ENCODE measurements at places on chromosomes 11 and 22.

DNA sequence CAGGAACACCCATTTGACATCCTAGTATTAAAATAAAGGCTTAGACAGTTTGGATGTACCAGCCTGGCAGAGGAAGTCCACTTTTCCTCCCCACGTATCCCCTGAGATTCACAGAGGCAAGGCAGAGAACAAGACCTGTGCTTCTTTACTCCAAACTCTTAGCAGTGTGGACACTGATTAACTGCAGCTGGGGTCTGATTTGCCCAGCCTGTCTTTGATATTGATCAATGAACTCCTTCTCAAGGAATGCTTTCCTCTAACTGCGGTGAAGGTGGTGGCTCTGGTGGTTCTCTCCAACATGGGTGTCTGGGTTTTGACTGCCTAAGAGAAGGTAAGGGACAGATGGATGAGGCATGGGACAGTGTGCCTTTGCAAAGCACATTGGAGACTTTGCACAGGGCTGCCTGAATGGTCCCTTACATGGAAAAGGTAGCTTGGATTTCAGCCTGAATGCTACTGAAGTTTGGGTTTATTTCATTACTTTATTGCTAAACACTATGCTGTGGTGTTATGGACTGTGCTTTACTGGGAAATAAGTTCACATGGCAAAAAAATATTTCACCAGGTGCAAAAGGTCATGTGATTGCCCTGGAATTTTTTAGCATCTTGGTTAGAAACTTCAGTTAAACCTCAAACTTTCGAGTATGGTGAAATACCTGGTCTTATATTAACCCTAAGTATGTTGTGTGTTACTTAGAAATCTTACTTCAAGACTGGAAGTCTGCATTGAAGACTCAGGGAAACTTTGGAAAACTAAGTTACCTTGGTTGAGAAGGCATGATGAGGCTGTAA lies 1.8 kb downstream of the GAS2 start:
- DNase-seq: no peak

- peak; percentile 15 for DNase-seq
Measured at GRCh38 chr22:43945632-43946383, 9.4 kb upstream of the SAMM50 start.

DNA sequence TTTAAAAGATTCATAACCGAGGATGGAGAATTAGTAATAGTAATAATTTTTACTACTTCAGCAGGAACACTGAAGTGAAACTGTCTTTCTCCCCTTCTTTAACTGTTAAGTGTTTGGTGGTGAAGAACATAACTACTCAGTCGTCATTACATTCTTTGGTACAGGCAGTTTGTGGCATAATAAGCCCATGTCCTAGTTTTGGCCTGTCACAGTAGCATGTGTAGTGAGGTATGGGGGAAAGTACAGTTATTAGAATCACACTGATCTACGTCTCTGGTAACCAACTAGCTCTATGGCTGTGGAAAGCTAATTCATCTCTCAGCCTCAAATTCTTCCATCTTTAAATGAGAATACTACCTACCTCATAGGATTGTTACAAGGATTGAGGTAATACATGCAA lies 71.8 kb downstream of the RBFOX2 start:
- DNase-seq: no peak

- DNase-seq: no peak
Measured at GRCh38 chr11:66967670-66968425, 7.3 kb upstream of the C11orf86 start.

- DNase-seq: no peak
Measured at GRCh38 chr11:57303280-57303989, 21.3 kb downstream of the TNKS1BP1 start.

DNA sequence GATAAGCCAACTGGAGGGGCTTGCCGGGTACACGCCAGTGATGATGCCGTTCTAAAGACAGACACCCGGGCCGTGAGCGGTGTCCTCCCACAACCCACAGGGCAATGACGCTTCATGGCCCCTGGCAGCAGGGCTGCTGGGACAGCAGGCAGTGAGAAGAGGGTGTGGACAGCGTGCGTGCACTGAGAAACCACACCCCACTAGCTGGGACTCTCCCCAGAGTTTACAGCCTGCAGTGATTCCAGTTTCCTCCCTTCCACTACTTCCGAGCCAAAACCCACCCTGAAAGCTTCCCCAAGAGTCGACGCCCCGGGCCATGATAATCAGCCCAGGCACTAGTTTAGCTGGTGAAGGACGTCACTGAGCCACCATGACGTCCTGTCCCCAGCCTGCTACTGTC lies 29.2 kb downstream of the CPT1A start:
- no peak for DNase-seq

GRCh38 chr11:1570531-1570895 lies 1.6 kb downstream of the DUSP8 start:
- DNase-seq: no peak

GRCh38 chr11:19738124-19738523 lies 25.5 kb downstream of the NAV2 start:
- no peak for DNase-seq

DNA sequence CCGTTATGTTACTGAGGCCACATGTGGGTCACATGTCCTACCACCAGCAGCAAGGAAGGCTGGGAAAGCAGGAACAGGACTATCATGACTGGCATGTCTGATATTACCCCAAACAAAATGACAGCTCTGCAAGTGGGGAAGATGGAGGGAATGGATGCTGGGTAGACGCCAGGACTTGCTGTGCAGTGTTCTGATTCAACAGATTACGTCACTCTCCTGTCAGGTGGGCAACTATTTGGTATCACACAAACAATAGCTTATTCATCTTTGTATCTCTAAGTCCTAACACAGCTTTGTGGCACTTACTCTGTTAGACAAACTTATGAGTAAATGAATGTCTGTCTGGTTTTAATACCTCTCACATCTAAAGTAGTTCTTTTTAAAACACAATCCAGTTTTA lies 105.2 kb downstream of the SPON1 start:
- DNase-seq: no peak

GRCh38 chr22:48832592-48832991 lies 995.1 kb downstream of the BRD1 start:
- no peak for DNase-seq

- no peak for DNase-seq
Measured at GRCh38 chr11:4381901-4382300, 11.6 kb downstream of the TRIM21 start.

- DNase-seq: no peak
Measured at GRCh38 chr11:66218846-66219620, 49.4 kb upstream of the RAB1B start.

- DNase-seq: no peak
Measured at GRCh38 chr11:15159085-15159484, 44.4 kb downstream of the INSC start.

- no peak for DNase-seq
Measured at GRCh38 chr22:25666308-25666707, 75.7 kb upstream of the MYO18B start.

DNA sequence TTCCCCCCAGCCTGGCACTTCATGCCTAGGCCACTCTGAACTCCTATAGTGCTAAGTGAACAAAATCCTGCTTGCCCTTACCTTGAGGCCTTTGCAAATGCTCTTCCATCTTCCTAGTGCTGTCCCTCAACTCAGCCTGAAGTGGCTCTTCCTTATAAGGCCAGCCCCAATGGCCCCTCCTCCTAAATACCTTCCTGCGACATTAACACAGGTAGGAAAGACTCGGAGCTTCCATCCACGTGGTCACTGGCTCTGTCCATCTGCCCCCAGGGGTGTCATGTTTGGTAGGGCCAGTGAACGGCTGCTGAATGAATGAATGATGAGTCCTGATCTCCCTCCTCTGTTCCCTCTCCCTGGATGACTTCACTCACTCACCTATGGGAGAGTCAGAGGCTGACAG lies 4.2 kb downstream of the PDE2A start:
- no peak for DNase-seq

- DNase-seq: no peak
Measured at GRCh38 chr22:45088576-45088975, 75.1 kb upstream of the NUP50 start.

GRCh38 chr11:39668640-39669039 lies 1790.8 kb downstream of the LRRC4C start:
- DNase-seq: no peak

GRCh38 chr11:12148882-12149281 lies 38.5 kb downstream of the MICAL2 start:
- no peak for DNase-seq

GRCh38 chr11:47566149-47566698 lies 825 bp downstream of the PTPMT1 start:
- no peak for DNase-seq
